ENCODE measurements at places on chromosomes 12 and 14.

- peak; percentile 2 for DNase-seq
Measured at GRCh38 chr14:60815371-60815770, 80.8 kb downstream of the MNAT1 start.

GRCh38 chr14:103260629-103261124 is 73.4 kb upstream of the EIF5 start:
- DNase-seq: peak; percentile 83

DNA sequence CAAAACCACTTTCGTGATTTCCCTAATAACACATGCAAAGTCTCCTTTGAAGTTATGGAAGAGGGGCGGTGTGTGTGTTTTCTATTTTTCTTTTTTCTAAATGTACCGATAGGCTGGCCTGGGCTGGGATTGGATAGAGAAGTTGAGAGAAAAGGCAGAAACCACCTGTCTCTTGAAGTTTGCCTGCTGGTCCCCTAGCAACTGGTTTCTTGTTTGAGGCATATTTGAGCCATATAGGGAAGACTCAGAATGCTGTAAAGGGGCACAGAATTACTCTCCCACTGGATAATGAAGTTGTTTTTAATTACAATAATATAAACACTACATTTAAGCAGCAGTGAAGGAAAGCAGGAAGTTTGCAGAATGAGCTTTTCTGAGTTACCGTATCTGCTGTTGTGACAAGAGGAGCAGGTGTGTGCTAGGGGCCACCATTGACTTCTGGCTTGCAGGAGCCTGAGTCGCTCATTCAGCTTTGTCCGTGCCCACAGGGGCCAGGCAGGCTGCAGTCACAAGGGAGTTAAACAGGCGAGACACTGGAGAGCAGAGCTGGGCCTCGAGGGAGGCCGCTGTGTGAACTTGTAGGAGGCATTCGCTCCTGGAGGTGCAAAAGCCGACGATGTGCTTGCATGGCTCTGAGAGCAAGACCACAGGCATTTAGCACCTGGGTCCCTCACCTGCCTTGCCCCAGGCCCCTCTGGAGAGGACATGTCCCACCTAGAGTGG is 173.8 kb upstream of the RGS6 start:
- DNase-seq: no peak

GRCh38 chr12:78179346-78179745 is 348.7 kb downstream of the NAV3 start:
- no peak for DNase-seq

- DNase-seq: no peak
Measured at GRCh38 chr14:101360054-101360911, 201.0 kb upstream of the DIO3 start.

DNA sequence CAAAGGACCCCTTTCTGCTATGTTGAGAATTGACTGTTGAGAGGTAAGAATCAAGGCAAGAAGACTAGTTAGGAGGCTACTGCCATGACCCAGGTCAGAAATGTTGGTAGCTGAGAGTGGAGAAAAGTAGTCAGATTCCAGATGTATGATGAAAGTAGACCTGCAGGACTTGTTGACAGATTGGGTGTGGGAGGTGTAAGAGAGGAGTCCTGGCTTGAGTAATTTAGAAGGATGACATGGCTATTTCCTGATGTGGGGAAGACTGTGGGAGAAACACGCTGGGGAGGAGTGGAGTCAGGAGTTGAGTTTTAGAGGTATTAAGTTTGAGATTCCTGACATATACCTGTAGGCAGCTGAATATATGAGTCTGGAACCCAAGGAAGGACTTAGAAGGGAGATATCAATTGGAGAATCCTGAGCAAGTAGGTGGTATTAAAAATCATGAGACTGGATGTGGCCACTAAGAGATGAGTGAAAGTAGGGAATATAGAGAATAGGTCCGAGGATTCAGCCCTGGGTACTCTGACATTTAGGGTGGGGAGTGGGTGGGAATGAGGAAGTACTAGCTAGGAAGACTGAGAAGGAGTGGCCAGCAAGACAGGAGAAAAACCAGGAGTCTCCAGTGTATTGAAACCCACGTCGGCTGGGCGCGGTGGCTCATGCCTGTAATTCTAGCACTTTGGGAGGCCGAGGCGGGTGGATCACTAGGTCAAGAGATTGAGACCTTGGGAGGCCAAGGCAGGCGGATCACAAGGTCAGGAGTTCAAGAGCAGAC is 12.6 kb upstream of the DDX47 start:
- no peak for DNase-seq

- no peak for DNase-seq
Measured at GRCh38 chr12:45572114-45572513, 157.4 kb upstream of the ARID2 start.

- DNase-seq: no peak
Measured at GRCh38 chr14:55111122-55111708, 17.8 kb upstream of the LGALS3 start.

- no peak for DNase-seq
Measured at GRCh38 chr14:22460461-22461195, 128.4 kb downstream of the DAD1 start.

DNA sequence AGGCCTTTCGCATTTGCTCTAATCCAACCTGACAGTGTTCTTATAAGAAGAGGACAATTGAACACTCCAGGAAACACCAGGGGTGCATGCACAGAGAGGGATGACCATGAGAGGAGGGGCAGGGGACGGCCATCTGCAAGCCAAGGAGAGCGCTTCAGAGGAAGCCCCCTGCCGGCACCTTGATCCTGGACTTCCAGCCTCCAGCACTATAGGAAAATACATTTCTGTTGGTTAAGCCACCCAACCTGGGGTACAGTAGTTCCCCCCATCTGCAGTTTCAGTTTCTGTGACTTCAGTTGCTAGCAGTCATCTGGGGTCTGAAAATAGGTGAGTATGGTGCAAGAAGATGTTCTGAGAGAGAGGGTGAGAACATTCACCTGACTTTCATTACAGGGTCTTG is 64.7 kb downstream of the CLMN start:
- DNase-seq: no peak

- no peak for DNase-seq
Measured at GRCh38 chr12:33718631-33719030, 279.0 kb upstream of the SYT10 start.

DNA sequence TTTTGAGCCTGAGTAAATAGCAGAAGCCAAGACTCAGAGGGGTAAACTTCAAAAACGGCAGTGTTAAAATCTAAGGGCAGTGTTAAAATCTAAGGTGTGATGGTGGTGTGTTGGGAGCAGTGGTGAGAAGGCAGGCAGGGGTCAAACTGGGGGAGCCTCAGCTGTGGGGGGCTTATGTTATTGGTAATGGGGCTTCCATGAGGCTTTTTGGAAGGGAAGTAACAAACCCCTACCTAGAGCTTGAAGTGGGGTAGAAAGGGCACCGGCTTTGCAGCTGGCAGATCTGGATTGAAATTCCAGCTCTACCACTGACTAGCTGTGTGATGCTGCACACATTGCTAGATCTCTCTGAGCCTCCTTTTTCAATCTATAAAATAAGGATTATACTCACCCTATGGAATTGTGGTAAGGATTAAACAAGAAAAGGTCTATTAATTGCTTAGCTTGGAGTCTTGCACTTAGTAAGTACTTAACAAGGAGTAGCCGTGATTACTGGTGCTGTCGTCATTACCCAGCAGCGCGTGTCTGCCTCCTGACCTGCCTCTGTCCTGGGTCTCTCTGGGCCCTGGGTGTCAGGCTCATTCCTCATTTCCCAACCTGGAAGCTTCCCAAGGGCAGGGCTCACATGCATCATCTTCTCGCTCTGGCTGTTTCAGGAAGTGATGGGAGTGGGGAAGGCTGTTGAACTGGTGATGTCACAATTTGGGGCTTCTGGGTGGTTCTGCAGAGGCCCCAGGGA is 18.5 kb upstream of the KRT80 start:
- DNase-seq: peak; percentile 79

- no peak for DNase-seq
Measured at GRCh38 chr14:81028461-81028860, 73.0 kb downstream of the TSHR start.

GRCh38 chr12:63880742-63881263 is 36.3 kb downstream of the SRGAP1 start:
- no peak for DNase-seq

Data from epithelial cell of proximal tubule (primary cell).